ENCODE measurements at places on chromosomes 1 and 21.

- no peak for DNase-seq
These were observed 503.8 kb downstream of the SETD4 start for GRCh38 chr21:35556536-35556935.

DNA sequence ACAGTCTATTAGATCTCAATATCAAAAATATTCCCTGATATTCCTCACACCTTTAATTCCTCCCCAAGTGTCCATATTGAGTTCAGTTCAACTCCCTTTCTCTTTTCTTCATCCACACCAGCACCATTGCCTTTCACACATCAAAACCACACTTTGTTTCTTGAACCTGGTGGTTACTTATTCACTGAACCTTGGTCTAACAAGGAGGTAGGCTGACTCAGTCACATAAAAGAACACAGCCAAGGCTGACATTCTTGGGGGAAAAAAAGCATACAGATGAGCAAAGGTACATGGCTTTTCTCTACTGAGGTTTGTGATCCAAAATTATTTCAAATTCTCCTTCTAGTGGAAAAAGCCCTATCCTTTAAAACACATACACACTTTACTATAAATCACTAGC, 131.7 kb upstream of the USH2A start:
- no peak for DNase-seq

DNA sequence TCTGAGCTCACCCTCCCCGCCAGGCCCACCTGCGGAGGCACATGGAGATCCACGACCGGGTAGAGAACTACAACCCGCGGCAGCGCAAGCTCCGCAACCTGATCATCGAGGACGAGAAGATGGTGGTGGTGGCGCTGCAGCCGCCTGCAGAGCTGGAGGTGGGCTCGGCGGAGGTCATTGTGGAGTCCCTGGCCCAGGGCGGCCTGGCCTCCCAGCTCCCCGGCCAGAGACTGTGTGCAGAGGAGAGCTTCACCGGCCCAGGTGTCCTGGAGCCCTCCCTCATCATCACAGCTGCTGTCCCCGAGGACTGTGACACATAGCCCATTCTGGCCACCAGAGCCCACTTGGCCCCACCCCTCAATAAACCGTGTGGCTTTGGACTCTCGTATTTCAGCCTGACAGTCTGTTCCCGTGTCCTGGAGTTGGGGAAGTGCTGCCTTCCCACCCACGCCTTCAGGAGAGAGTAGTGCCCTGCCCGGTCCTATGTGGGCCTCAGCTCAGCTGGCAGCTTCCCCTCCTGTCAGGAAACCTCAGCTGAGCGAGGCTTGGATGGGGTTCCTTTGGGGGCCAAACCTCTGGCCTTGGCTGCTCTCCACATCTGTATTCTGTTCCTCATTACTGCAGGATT, 9.2 kb downstream of the ZBTB48 start:
- DNase-seq: peak; percentile 83

DNA sequence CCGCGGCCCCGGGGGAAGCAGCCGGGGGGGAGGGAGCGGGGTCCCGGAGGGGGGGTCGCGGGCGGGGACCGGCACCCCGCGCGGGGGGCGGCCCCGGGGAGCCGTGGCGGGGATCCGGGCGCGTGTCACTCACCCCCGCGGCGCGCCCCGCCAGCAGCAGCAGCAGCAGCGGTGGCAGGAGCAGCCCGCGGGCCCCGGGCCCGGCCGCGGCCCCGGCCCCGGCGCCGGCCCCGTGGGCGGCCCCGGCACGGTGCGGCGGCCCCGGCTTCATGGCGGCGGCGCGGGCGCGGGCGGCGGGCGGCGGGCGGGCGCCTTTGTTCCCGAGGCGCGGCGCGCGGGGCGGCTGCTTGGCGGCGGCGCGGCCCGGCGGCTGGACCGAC, 252 bp downstream of the SDC3 start:
- no peak for DNase-seq

DNA sequence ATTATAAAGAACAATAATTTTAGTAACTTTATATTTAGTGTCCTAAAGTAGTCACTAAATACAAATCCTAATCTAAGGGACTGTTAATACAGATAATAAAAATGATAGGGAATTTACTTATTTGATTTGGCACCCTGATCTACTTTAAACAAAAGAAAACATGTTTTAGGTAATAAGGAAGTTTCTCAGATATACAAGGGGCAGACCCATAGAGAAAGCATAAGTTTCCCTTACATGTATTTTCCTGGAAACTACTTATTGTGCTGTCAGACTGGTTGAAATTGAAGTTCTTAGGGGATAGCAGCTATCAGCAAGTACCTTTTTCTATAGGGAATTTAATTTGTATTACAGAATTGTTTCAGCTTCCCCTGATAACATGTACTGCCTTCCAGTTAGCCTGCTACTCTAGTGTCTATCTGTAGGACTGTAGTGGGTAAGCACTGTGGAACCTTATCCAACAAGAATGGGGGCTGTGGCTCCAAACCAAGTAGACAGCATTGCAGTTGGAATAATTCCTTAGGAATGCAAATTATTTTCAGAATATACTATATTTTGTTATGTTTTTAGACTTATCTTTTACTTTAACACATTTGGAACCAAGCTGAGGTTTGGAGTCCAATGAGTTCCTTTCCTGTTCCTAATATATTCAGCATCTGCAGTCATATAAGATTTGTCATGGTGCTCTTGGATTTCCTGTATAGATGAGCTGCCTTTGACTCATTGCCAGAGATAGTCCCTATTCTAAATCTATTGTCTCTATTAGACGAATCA, 14.7 kb downstream of the MSH4 start:
- no peak for DNase-seq

DNA sequence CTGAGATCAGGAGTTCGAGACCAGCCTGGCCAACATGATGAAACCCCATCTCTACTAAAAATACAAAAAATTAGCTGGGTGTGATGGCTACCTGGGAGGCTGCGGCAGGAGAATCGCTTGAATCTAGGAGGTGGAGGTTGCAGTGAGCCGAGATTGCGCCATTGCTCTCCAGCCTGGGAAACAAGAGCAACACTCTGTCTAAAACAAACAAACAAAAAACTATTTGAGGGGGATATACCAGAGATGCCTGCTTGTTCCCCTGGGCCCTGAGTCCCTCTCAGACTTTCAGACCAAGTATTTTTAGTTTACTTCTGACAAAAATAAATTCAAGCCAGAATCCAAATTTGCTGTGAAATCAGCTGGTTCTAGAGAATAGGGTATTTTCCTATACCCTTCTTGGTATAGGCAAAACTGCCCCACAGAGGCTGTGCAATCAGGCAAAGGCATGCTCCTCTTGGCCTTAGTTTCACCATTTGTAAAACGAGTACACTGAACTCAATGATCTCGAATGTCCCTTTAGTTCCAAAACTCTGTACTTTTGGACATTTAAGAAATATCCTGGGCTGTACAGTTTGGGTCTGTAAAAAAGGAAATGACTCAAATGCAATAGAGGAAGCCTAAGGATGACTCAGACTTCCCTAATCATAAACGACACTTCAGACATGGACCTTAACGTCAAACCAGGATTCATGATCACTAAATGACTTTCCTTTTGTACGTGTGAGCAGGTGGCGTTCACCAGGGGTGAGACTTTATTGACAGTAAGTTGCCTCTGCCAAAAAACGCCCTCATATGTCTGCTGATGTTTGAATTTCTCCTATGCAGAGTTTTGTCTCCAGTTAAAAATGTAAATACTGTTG, 16.1 kb downstream of the ENSA start:
- no peak for DNase-seq

DNA sequence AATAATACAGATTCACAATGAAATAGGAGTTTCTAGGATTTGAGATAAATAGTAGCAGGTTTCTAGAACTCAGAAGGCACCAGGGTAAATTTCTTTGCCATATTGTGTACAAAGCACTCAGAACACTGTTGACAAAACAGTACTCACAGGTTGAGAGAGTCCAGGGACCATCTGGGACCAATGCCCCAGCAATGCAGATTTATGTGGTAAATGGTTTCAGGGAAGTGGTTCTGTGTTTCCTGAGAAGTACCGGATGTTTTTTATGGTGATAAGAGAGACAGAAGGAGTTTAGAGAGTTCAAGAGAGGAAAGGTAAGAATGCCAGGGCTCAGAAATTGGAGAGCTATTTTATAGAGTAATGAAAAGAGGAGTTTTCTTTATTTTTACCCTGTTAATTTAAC, 29.6 kb upstream of the DIPK1A start:
- no peak for DNase-seq

DNA sequence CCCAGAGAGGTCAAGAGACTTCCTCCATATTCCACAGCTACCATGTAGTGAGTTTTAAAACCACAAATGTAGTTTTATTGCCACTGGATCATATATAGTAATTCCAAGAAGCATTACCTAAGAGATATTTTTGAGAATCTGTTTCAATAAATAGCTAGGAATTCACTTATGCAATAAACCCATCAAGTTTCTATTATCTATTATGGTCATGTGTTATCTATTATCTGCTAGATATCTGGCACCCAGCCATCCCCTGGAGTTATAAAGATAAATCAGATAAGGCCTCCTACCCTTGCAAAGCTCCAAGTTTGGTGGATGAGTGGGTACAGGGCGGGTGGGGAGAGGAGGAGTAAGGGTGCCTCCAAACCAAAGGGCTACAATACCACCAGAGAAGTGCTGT, 10.3 kb upstream of the VWA5B1 start:
- DNase-seq: no peak

GRCh38 chr21:14736672-14737071, 190.6 kb upstream of the SAMSN1 start:
- no peak for DNase-seq

GRCh38 chr21:37459575-37459974, 93.0 kb downstream of the DYRK1A start:
- no peak for DNase-seq

DNA sequence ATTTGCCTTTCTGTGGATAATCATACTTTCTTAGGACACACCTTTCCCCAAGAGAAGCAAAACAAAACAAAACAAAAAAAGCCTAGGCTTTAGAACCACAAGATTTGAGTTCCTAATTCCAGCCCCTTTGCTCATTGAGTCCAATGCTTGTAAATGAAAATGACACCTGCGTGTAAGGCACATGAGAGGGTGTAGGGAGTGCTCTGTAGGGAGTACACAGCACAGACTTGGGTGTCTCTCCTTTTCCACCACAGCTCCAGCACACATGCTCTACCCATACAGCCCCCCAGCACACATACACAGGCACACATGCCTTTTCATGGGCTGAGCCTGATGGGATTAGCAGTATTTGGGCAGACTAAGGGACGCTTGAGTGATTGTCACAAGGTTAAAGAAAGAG, 9.2 kb upstream of the NGF start:
- DNase-seq: no peak

DNA sequence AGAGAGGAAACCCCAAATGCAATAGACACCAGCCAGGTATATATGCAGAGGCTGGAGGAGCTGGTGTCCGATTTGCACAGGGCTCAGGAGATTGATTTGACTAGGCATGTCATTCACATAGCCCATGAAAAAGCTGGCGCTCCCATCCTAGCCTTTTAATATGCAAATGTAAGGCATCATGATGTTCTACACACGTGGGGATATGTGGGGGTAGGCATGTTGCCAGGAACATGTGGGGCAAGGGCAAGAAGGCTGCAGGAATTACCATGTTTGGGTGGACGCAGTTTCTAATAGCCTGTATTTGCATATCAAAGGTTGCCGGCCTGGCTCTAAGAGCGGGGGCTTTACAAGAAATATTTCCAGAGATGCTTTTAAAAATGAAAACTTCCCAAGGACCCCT, 11.7 kb upstream of the SH3GLB1 start:
- no peak for DNase-seq

- DNase-seq: no peak
These were observed 22.1 kb downstream of the UCK2 start for GRCh38 chr1:165849353-165850133.

GRCh38 chr1:159700312-159700711, 14.1 kb downstream of the CRP start:
- DNase-seq: no peak

DNA sequence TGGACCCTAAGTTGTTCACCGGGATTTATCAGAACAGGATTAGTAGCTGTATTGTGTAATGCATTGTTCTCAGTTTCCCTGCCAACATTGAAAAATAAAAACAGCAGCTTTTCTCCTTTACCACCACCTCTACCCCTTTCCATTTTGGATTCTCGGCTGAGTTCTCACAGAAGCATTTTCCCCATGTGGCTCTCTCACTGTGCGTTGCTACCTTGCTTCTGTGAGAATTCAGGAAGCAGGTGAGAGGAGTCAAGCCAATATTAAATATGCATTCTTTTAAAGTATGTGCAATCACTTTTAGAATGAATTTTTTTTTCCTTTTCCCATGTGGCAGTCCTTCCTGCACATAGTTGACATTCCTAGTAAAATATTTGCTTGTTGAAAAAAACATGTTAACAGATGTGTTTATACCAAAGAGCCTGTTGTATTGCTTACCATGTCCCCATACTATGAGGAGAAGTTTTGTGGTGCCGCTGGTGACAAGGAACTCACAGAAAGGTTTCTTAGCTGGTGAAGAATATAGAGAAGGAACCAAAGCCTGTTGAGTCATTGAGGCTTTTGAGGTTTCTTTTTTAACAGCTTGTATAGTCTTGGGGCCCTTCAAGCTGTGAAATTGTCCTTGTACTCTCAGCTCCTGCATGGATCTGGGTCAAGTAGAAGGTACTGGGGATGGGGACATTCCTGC, 3.9 kb upstream of the OLFML3 start:
- DNase-seq: no peak

DNA sequence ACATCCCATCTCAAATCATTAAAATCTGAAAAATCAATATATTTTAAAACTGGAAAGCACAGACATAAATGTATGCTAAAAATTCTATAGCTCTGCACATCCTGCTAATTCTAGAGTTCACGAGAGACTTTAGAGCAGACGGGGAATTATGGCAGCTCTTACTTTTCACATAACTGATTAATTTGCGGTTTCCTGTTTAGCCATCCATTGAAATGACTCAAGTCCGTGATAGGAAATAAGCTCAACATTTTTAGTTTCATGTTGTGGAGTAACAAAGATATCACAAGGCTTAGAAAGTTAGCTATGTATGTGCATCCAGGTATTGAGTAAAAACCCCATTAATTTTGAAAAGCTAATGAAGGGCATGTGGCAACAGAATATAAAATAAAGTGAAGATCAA, 123.2 kb downstream of the SMYD2 start:
- DNase-seq: no peak

GRCh38 chr1:103525114-103525606, 339 bp upstream of the RNPC3 start:
- peak; percentile 57 for DNase-seq

DNA sequence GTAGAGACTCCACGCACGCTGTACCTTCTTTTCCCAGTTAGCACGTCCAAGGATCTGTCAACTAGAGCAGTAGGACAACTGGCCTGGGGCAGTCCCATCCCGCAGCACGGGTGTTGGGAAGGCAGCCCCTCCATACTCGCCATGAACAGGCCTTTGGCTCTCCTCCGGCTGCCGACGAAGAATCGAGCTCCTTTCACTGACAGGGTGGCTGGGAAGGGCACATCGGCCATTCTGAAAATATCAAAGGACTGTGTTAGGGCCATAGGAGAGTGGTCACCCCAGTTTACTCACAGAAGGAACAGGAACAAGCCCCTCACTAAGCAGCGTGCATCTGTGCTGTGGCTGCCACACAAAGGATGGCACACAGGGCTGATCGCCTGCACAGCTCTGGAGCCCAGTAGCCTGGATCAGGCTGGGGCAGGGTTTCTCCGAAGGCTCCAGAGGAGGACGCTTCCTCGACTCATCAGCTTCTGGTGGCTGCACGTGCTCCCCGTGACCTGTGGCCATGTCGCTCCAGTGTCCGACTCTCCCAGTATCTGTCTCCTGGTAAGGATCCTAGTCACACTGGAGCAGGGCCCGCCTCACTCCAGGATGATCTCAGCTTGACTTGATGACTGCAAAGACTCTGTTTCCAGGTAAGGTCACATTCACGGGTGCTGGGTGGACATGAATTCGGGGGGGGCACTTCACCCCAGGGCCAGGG, 8.9 kb downstream of the KRTAP10-1 start:
- DNase-seq: no peak

GRCh38 chr1:75529488-75529887, 81.4 kb downstream of the SLC44A5 start:
- DNase-seq: no peak

Measured in gastrocnemius medialis (tissue), 4 donors.